Activated naive CD8-positive, alpha-beta T cell treated with anti-CD3 and anti-CD28 coated beads, Interleukin-2, amount 50 U/mL, for 24 hours (primary cell): ENCODE measurements at places on chromosomes 13 and 19.

DNA sequence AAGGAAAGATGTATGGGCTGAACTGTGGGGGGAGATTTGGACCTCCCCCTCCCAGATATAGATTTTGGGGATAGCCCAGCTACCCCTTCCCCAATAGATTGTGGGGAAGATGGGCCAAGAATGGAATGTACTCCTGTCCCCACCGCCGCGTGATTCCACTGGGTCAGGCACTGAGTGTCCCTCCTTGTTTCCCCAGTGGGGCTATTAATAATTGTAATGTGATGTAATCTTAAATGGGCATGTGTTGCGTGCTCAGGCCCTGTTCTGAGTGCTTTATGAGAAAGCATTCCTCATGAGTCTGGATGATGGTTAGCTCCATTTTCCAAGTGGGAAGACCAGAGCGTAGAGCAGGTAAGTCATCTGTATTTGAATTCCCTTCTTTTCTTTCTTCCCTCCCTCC is 1.4 kb downstream of the PSMD8 start:
- DNase-seq, result no peak

GRCh38 chr19:33235996-33236350 is 10.3 kb upstream of the SLC7A10 start:
- DNase-seq, result no peak

GRCh38 chr13:24202215-24202614 is 41.7 kb downstream of the SPATA13 start:
- no peak for DNase-seq

DNA sequence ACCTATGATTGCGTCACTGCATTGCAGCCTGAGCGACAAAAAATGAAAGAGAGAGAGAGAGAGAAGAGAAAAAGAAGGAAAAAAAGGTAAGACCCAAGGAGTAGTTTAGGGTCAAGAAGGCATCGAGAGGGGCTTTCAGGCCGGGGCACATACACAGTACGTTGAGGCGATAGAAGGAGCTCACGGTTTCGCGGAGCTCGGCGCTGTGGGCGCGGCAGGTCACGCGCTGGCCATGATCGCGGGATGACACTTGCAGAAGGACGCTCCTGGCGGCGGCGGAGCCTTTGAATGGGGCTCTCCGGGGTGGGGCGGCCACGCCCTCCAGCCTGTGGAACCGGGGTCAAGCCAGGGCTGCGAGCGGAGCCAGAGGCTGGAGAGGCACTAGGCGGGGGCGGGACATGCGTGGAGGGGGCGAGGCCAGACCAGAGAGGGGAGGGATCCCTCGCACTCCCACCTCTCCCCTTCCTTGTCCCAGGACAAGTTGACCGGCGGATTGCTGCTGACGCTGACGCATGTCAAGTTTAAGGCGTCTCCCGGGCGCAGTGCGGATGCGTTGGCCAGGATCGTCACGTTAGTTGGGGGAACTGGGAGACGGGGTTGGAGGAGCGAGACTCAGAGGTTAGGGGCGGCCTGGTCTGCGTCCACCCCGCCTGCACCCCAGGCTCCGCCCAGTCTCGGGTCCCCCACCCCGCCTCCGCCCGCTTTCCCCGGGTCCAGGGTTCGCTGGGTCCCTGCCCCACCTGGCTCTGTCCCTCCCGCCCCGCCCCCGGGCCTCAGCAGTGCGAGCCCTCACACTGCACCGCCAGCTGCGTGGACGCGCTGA is 6.9 kb downstream of the NPHS1 start:
- DNase-seq, result peak; percentile 20

GRCh38 chr13:41520016-41520659 is 62.8 kb downstream of the RGCC start:
- no peak for DNase-seq

GRCh38 chr19:8144273-8144995 is 5.0 kb downstream of the FBN3 start:
- no peak for DNase-seq
